Smooth muscle cell of the pulmonary artery (primary cell): ENCODE measurements at places on chromosomes 1 and 21. TPM values are rescaled to one million over a fixed set of nuclear protein-coding genes. Genes with fewer than 3 reads are reported as not detected.

Gene VASH2
- 0.03 and 0.26 TPM in 2 replicates for total RNA-seq

Gene USP33
- 53.6 and 87.1 TPM in 2 replicates for total RNA-seq

Gene KCNJ9
- total RNA-seq = under 0.01 TPM in 1 of 2 replicates, not detected in the other

Gene RPL11
- total RNA-seq = 679 and 690 TPM in 2 replicates

Gene SYNJ1
- 10.1 and 13.2 TPM in 2 replicates for total RNA-seq

Gene SH3BGR
- total RNA-seq = 5.3 and 6.0 TPM in 2 replicates

Gene KCNQ4
- 0.53 and 1.2 TPM in 2 replicates for total RNA-seq

Gene FCRL5
- not detected in 2 replicates for total RNA-seq

Gene DYNLT4
- 0.17 TPM in 1 of 2 replicates, not detected in the other for total RNA-seq

Gene TMEM82
- total RNA-seq = not detected in 2 replicates

Gene LCE1B
- total RNA-seq = not detected in 2 replicates

Gene CHD5
- 0.13 TPM in 2 replicates for total RNA-seq

Gene HLX
- total RNA-seq = 4.9 and 10.6 TPM in 2 replicates

Gene PRRX1
- total RNA-seq = 117 and 269 TPM in 2 replicates

Gene CCDC27
- total RNA-seq = not detected in 2 replicates

Gene SERINC2
- 4.0 and 13.4 TPM in 2 replicates for total RNA-seq
